Nephron progenitor cell (in vitro differentiated cells): ENCODE measurements at places on chromosomes 5 and 9.
A peak's percentile ranks its signal among the peaks of the same experiment; 100 is the strongest.

- DNase-seq: no peak
These were observed 232.3 kb downstream of the GAS1 start for GRCh38 chr9:86714999-86715398.

- DNase-seq: no peak
These were observed 107.2 kb upstream of the TXNDC8 start for GRCh38 chr9:110444911-110445310.

DNA sequence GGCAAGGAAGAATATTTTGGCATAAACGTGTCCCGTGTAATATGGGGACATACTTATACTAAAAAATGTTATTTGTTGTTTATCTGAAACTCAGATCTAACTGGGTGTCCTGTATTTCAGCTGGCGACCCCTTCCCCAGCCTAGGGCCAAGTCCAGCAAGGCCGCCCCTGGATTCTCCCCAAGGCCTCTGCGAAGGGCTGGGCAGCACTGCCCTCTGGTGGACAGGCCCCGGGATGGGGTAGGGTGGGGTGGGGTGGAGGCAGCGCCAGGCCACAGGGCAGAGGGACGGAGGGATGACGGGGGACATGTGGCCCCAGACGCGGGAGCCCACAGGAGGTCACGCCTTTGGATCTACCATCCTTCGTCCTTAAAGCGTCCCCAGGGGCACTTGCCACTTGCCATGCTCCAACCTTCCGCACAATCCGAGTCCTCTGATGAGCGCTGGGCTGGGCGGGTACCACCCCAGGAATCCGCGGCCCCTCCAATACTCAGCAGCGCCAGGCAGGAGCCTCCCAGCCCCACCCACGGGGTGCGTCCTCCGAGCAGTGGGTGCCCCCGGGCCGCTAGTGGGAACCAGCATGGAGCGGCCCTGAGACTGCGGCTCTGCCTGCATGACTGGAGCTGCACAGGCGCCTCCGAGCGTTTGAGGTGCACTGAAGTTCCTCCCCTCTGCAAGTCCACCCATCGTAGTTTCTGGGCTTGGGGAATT, 7.1 kb upstream of the AGPAT2 start:
- DNase-seq: peak; percentile 81

DNA sequence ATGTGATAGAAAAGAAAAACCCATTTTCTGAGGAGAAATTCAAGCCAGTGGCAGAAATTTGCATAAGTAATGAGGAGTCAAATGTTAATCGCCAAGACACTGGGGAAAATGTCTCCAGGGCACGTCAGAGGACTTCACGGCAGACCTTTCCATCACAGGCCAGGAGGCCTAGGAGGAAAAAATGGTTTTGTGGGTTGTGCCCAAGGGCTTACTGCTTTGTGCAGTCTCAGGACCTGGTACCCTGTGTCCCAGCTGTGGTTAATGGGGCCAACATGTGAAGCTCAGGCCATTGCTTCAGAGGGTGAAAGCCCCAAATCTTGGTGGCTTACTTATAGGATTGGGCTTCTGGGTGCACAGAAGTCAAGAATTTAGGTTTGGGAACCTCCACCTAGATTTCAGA, 54.8 kb upstream of the ADAMTS2 start:
- DNase-seq: no peak

DNA sequence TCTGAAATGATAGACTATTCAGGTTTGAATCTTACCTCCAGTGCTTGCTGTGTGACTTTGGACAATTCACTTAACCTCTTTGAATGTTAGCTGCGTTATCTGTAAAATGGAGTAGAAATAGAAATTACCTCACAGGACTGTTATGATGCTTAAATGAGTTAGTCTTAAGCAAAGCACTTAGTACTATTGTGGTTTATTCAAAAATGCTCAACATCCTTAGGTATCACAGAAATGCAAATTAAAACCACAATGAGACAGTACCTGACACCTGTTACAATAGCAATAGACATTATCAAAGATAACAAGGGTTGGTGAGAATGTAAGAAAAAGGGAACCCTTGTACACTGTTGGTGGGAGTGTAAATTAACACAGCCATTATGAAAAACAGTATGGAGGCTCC, 77.6 kb upstream of the FREM1 start:
- no peak for DNase-seq

- DNase-seq: no peak
These were observed 33.9 kb downstream of the G3BP1 start for GRCh38 chr5:151805414-151806223.

DNA sequence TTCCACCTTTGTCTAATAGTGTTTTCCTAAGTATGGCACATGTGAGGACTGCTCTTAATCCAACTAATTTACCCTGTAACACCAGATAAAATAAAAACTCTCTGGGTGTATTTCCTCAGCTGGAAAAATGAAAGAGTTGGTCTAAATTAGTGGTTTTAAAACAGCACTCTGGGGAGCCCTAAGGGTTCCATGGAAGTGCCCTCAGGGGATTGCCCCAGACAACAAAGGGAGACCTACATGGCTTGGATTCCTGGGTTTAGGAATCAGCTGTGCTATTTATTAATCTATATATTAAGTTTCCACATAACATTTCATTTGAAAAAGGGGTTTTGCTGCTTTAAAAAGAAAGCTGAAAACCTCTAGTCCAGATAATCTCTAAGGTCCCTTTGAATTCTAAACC, 20.2 kb downstream of the ADAMTS6 start:
- DNase-seq: no peak

- no peak for DNase-seq
These were observed 142.4 kb downstream of the YIPF5 start for GRCh38 chr5:144028058-144028457.

GRCh38 chr5:154756868-154757813, 2.0 kb downstream of the LARP1 start:
- peak; percentile 59 for DNase-seq

GRCh38 chr5:38029397-38030065, 189.7 kb upstream of the GDNF start:
- no peak for DNase-seq

- DNase-seq: no peak
These were observed 156.6 kb upstream of the PHYKPL start for GRCh38 chr5:178389026-178389729.

- DNase-seq: no peak
These were observed 424.9 kb downstream of the HINT1 start for GRCh38 chr5:130740047-130740569.

DNA sequence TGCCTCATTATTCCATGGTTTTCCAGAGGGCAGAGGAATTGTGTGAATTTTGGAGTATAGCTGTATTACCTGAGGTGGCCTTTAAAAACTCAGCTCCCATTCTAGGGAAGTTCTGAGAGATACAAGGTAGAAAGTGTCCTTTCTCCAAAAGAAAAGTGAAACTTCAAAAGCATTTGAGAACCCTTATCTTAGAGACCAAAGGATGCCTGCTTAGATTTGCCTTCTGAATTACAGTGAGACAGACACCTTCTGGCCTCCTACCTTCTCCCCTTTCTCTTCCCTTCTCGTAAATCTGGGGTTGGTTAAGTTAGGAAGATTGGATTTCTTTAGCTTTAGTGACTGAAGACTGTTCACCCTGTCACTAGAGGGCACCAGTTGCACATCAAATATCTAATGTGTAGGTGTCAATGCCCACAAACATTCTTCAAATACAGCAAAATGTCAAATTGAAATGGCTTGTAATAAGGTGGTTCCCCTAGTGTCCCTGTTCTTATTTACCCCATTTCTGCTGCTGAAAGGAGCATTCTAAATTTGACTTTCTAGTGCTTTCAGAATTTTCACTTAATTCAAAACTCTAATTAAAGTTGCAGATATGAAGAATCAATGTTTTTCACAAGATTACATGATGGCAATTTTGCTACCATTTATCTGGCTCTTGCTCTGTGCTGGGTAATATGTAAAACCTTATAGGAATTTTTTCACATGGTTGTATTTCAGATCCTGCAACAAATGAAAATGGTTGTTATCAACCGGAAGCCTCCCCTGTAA, 46.7 kb downstream of the PRRC1 start:
- peak; percentile 52 for DNase-seq

GRCh38 chr9:97406620-97407177, 5.2 kb upstream of the TDRD7 start:
- DNase-seq: no peak

- no peak for DNase-seq
These were observed 17.5 kb upstream of the NDUFS4 start for GRCh38 chr5:53542926-53543325.

DNA sequence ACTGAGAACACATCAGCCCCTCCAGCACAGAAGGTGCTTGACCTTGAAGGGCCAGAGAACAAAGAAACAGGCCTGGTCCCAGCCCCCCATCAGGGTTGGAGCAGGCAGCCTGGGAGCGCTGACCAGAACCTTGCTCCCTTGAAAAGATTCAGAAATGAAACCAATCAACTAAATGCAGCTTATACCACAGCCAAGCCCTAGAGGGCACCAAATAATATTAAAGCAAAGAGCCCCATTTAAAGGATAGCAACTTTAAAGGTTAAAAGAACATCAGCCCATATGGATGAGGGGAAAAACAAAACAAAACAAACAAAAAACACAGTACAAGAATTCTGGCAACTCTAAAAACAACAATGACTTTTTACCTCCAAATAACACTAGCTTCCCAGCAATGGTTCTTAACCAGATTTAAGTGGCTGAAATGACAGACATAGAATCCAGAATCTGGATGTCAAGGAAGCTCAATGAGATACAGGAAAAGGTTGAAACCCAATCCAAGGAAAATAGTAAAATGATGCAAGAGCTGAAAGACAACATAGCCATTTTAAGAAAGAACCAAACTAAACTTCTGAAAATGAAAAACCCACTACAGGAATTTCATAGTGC, 471.9 kb downstream of the MTRR start:
- no peak for DNase-seq

DNA sequence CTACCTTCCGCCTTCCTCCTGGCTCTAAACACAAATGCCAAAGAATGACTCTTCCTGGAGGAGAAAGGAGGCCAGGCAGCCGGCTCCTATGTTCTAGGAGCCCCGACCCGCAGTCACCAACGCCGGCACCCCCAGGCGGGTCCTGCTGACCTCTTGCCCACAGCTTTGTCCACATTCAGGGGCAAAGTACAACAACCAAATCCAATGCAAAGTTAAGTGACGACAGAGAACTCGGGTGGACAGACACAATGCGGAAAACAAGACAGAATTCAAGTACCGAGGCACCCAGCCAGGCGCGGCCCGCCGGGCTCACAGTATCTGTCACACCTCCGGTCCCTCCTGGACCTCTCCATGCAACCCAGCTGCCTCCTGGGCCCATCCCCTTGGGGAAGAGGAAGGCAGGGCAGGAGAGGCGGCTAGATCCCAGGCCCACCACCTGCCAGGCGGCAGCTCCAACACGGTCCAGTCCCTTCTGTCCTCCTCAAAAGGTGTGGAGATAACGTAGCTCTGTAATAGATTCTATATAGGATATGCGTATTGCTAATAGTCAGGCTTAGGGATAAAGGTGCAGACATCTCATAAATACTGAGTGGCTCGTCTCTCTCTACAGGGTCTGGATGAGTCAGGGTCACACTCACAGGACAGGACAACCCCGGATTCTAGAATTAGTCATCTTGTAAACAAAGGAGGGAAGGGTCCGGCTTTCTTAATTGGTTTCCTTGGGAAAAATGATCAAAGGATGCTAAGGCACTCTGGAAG, 46.9 kb upstream of the UBAC1 start:
- no peak for DNase-seq
